Thoracic aorta (tissue), 2 donors: ENCODE measurements at places on chromosomes 2 and 18. TPM values are rescaled to one million over a fixed set of nuclear protein-coding genes. Genes with fewer than 3 reads are reported as not detected.
A peak's percentile ranks its signal among the peaks of the same experiment; 100 is the strongest.

- no peak for DNase-seq
These were observed 188.9 kb upstream of the TNP1 start for GRCh38 chr2:217048730-217049129.

C2orf81 gene
- 1.9 TPM for total RNA-seq

GRCh38 chr18:50306944-50307343 lies 19.5 kb upstream of the CXXC1 start:
- no peak for DNase-seq

GTF2A1L gene
- total RNA-seq = 1.6 TPM

DNA sequence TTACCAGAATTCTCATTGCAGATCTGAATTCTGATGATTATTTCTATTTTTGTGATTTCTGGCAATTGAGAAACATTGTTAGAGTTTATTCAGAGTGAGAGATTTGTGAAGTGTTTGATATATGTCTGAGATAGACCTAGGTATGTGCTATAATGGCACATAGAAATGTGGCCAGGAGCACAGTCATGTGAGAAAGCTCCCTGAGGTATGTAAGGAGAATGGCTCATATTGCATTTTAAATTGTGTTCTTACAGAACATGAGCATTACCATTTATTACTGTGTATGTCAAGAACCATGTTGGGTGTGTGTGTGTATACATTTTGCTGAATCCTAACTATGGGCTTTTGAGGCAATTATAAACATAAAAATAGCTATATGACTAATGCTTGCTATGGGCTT lies 101.2 kb downstream of the RAPGEF4 start:
- no peak for DNase-seq

GRCh38 chr2:62136956-62137830 lies 58.7 kb upstream of the B3GNT2 start:
- DNase-seq = no peak

ALPG gene
- total RNA-seq = not detected

DNA sequence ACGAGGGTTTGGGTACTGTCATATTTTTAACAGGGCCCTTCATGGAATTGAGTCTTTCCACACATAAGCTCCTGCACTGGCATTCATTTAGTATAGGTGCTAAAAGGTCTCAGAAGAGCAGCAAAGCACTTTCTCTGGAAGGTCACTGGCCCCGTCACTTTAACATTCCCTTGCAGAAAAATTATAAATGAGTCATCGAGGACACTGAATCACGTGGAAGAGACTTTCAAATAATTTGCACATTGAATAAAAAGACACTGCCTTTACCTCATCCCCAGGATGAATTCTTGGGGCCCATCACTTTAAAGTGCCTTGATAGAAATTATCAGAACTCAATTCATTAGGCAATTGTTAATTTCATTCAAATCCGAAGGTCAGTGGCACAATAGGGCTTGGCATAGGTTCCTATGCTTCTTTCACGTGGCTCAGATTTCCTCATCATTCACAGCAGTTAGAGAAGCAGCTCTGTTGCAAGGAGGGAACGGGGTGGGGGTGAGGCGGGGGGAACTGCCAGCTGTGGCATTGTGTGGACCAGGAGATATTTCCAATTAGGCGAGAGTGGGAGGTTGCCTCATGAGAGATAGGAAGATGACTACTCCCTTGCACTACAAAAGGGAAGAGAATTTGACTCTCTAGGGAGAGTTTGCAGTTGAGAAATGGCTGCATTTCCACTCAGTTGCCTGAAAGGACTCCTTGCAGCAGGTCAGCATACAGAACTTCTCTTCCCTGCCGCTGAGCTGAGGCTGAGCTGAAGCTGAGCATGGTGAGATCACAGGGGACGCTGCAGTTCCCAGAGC lies 86.3 kb upstream of the NPAS2 start:
- no peak for DNase-seq

DNA sequence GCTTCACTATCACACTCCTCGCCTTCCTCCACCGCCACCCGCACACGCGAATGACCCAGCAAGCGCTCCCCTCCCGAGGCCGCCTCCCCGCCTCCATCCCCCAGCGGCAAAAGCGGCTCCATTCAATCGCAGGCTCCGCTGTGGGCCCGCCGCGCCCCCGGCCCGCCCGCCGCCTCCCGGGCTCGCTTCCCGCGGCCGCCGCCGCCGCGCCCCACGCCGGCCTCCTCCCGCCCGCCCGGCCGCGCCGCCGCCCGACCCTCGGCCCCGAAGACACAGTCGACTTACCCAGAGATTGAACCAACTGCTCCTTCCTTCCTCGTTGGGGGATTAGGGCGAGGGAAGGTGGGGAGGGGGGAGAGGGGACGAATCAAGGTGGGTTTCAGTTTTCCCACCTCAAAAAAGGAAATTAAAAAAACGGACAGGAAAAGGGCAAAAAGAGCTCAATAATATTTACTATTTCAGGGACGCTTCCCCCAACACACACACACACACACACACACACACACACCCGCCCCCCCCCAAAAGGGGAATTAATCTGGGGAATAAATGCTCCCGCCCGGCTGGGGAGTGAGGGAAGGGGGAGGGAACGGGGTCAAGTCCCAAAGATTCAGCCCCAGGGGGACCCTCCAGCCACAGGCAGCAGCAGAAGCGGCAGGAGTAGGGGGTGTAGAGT lies 743 bp downstream of the XPO1 start:
- peak; percentile 2 for DNase-seq

DNA sequence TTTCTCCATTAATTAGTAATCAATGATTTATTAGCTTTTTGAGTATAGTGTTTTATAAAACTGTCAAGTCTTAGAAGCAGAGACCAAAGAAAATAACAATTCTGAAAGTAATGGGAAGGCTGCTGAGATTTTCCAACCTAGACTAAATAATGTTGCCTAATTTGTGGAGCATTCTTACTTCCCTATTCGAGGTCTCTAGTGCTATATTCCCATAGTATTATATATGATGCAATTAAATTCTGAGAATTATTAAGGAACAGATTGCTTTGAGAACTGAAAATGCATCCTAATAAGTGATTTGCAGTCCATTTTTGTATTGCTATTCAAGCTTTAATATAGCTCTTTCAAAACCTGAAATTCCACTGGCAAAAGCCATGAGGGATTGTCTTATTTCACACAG lies 27.7 kb upstream of the DOCK10 start:
- no peak for DNase-seq

DNA sequence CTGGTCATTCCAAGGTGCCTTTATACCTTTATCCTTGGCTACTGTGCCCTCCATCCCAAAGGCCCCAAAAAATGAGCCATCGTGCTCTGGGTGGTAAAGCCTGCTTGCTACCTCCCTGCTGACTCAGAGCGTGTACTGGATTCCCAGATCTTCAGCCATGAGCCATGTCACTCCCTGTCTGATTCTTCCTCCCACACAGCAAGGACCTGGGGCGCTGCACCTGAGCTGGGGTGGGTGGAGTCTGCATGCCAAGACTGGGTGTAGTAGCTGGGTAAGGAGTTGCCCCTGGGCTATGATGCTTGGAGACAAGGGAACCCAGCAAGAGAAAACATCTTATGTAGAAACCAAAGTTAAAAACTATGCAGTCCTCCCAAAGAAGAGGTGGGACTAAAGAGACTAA lies 37.2 kb upstream of the APCDD1 start:
- no peak for DNase-seq

DNA sequence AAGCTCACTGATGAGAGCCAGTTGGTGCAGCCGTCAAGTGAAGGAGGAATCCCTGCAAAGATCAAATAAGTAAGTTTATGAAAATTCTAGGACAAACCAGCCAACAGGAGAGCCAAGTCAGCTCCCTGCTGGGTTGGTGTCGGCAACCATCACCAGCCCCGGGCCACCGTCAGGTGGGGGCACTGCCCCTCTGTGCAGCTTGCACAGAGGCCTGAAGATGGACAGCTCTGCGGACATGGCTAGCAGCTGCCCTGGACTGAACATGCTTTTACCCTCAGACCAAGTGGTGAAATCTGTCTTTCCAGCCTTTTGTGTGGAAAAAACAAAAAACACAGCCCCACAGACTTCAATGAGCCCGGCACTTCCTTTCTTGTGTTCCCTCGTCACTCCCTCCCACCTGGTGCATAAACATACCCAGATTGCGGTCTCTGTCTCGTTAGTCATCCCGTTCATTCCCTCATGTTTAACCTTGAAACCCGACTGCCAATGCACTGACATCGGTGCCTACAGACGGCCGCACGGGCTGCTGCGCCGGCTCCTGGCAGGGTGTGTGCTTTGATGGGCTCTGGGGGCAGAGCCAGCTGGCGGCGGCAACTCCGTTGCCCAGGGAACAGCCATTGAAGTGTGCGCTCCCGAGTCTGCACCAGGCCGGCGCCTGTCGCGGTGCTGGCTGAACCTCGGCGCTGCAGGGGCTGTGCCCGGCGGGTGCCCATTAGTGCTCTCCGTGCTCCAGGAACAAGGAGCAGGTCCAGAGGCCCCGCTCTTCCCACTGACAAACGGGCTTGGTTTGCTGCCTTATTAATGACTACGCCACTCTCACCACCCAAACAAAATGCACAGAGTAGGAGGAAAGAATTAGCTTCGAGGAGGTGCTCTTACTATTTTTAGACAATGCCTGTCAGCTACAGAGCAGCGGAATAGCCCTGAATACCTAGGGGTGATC lies 95.3 kb downstream of the EIPR1 start:
- no peak for DNase-seq

DNA sequence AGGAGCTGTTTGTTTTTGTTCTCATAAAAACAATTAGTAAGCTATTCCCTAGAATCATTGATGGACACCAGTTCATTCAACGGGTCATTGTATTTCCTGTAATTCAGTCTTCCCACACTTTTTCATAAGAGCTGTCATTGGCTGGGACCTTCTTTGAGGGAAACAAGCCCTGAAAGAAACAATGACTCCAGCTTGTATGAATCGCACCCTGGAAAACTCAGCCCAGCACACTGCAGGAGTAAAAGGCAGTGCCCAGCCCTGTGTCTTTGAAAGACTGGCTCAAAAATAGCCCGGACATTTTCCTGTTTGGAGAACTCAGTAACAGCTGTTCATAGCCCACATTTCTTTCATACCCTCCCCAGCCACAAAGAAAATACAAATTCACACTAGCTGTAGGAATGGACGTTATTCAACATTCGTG lies 81.5 kb downstream of the NCKAP5 start:
- no peak for DNase-seq

DNA sequence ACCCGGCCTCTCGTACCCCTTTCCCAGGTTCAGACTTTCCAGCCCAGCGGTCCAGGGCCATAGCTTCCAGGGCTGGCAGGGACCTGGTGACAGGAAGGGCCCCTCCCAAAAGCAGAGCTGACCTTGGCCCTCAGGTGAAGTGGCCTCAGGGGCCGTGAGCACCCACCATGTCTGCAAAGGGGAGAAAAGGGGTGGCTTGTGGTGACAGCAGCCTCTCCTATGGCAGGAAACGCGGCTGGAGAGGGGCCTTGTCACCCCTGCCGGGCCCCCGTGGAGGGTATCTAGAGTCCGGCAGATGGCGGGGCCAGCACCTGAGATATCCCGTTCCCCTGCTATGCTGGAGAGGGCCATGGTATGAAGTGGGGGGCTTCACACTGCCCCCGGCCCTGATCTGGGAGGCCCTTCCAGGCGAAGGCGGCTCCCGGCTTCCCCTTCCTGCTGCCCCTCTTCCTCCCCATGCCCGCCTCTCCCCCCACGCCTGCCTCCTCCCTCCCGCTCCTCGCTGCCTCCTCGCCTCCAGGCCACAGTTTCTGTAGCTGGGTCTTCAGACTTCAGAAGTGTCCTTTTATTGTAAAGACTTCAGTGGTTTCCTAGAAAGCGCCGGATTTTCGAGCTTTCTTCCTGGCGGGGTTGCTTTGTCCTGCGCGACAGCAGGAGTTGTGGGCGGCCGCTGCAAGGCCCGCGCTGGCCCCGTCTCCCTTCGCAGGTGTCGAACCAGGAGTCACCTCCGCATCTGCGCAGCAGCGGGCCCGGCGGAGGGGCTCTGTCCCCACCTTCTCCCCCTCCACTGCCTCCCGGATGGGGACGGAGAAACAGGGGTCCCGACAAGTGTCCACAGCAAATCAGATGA lies 240.5 kb upstream of the MYT1L start:
- no peak for DNase-seq

LYPD6 gene
- total RNA-seq = 0.28 TPM

XRCC5 gene
- total RNA-seq = 137 TPM

TEKT4 gene
- not detected for total RNA-seq
